Natural killer cell treated with Interleukin-12 subunit alpha and Interleukin-12 subunit beta and Interleukin-15 and Interleukin-18, amount 100 ng/mL, for 72 hours (primary cell): ENCODE measurements at places on chromosomes 4 and X. TPM values are rescaled to one million over a fixed set of nuclear protein-coding genes. Genes with fewer than 3 reads are reported as not detected.

HSD17B13 gene
- not detected for total RNA-seq

CCDC120 gene
- 9.0 TPM for total RNA-seq

- no peak for DNase-seq
- peak overlapping the region; percentile 9 for H3K4me3 ChIP-seq
- peaks cover 13% of the 10 kb centered on the region for H3K36me3 ChIP-seq
Observed at GRCh38 chr4:39812500-39812899, 114.6 kb downstream of the UBE2K start.

DNA sequence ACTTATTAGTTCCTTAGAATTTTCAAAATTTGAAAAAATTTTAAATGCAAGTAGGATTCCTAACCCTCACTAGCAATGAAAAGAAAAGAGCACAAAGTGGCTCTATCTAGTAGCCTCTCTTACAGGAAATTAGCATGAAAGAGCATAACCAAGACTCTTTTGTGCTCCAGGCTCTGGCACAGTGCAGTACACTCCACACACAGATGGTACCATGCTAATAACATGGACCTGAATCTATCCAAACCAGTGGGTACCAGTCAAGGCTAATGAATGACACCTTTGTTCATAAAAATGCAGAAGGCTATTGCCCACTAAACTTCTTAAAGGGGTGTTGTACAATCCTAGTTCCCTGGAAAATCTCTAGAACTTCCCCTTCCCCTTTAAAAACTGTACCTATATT lies 119.0 kb downstream of the MANBA start:
- H3K4me3 ChIP-seq = no peak overlapping the region
- no peak for DNase-seq
- no peaks in the 10 kb centered on the region for H3K27me3 ChIP-seq
- H3K27ac ChIP-seq = no peak overlapping the region
- no peaks in the 10 kb centered on the region for H3K36me3 ChIP-seq

FREM3 gene
- not detected for total RNA-seq

NEUROG2 gene
- total RNA-seq = not detected

DNA sequence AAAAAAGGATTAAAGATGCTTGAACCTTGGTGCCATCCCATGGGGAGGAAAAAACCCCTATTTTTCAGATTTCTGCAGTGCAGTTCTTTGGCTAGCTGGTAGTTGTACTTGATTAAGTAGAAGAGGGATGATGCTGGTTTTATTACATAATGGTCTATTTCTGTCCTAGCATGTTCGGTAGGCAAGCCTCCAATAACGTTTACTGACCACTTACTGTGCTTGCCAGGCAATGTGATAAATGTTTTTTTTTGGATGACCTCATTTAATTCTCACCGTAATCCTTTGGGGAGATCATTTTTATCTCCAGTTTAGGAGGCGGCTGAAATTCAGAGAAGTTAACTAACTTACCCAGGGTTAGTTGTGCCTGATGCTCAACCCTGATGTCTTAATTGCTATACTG lies 92.1 kb upstream of the RPA4 start:
- no peak for DNase-seq
- no peaks in the 10 kb centered on the region for H3K4me1 ChIP-seq
- H3K36me3 ChIP-seq = no peaks in the 10 kb centered on the region
- no peak overlapping the region for H3K27ac ChIP-seq
